Esophagus squamous epithelium (tissue), 5 donors: ENCODE measurements at places on chromosomes 6 and 20.

GRCh38 chr20:64053841-64054661 is 4.6 kb upstream of the SOX18 start:
- DNase-seq: no peak

DNA sequence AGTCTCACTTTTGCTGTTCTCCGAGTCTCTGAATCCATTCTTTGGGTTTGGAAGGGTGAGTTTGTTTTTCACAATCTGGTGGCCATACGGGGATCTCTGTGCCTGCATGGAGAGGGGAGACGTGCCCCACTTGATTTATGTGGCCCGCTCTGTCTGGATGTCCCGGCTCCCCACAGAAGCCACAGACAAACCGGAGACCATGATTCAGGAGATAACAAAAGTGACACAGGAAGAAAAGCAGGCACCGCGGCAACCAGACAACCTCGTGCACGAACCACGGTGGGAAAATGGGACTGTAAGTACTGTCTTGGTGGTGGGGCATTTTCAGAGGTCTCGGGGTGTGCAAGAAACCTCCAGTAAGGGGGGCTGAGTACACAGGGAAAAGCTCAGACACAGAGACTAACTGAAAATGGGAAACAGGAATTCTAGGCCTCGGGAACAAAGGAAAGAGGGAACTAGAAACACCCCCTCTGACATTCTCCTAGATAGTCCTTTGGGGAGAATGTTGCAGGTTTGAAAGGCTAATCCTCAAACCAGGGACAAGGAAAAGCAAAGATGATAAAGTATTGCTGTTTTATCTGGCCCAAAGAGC is 22.1 kb upstream of the ZNF318 start:
- DNase-seq: no peak

DNA sequence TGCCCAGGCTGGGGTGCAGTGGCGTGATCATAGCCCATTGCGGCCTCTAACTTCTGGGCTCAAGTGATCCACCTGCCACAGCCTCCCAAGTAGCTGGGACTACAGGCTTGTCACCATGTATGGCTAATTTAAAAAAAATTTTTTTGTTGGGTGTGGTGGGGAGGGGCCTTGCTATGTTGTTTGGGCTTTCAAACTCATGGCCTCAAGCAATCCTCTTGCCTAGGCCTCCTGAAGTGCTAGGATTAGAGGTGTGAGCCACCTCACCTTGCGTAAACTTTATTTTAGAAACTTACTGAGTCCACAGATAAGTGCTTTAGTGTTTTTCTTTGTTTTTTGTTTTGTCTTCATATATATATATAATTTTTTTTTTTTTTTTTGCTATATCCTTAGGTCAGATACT is 9.1 kb downstream of the SMAP1 start:
- no peak for DNase-seq

DNA sequence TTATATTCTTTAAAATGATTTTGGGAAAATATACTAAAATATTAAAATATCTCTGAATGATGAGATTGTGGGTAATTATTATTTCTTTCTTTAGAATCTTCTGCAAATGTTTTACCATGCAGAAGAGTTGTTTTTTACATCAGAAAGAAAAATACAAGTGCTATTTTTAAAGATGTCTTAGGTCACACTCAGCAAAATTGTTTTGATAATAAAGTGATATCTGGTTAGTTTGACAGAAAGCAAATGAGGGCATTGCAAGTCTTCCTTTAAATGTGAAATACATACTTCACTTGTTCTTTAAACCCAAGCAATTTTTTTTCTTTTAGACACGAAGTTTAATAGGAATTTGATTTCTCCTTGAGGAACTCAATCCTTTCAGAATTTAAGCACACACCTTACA is 43.6 kb upstream of the STXBP5 start:
- DNase-seq: no peak

DNA sequence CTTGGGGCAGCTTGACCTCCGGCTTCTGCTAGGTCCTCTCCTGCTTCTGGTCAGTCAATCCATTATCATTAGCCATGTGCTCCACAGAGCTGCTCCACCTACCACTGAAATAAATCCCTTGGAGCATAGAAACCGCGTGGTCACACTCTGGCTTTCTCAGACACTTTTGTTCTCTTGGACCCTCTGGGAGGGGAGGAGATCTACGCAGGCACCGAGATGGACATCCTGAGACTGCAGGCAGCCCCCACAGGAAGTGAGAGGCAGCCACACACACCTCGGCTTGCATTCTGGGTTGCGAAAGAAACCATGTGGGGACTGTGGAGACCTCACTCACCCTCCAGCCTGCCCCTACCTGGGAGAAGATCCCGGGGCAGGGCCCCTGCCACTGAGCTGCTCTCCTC is 79.5 kb downstream of the FYN start:
- no peak for DNase-seq

- no peak for DNase-seq
These were observed 76.0 kb downstream of the THBS2 start for GRCh38 chr6:169177516-169178166.

GRCh38 chr6:818196-818595 is 125.3 kb upstream of the EXOC2 start:
- no peak for DNase-seq

DNA sequence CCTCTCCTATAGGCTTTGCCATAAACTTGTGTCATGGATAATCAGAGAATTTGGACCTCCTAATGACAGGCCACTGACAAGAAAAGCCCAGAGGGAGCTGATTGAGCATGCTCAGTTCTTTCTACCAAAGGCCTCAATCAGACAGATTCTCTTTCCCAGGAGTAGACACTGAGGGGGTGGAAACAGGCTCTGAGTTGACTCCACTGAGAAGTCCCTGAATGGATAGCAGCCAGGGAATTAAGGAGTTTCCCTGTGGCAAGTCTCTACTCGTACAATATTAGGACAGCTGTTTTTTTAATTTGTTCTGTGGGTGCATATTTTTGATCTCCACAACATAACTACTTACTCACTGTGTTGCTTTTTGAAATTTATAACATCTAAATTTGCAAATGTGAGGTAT is 63.3 kb downstream of the SLC16A10 start:
- no peak for DNase-seq

DNA sequence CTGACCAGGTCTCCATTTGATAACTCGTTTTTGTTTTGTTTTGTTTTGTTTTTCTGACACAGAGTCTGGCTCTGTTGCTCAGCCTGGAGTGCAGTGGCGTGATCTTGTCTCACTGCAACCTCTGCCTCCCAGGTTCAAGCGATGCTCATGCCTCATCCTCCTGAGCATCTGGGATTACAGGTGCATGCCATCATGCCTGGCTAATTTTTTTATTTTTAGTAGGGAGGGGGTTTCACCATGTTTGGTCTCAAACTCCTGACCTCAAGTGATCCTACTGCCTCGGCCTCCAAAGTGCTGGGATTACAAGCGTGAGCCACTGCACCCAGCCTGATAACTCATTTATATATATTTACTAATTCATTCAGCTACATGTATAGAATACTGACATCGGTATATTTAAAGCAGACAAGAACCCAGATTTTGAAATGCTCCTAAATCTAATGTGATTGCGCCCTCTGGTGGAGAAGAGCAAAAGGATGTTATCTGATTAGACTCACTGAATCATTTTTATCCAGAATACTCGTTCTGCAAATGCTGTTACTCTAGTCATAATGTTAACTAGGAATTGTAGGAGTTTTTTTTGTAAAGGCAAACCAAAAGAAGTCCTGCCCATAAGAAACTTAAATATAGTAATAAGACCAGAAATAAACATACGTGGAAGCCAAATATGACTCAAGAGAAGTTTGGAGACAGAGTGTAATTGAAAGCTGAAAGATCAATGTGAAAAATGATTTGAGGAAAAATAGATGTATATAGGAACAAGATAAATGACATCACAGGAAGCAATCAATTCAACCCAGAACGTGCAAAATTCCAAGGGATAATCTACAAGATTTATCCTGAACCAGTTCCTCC is 5.3 kb upstream of the COL12A1 start:
- no peak for DNase-seq

GRCh38 chr6:1970151-1970561 is 275.2 kb downstream of the GMDS start:
- DNase-seq: no peak

- DNase-seq: no peak
These were observed 122.6 kb upstream of the IFNGR1 start for GRCh38 chr6:137341681-137342195.

GRCh38 chr20:37160683-37161082 is 18.4 kb upstream of the RPN2 start:
- DNase-seq: no peak

- DNase-seq: no peak
These were observed 44.2 kb downstream of the MAFB start for GRCh38 chr20:40644863-40645262.

DNA sequence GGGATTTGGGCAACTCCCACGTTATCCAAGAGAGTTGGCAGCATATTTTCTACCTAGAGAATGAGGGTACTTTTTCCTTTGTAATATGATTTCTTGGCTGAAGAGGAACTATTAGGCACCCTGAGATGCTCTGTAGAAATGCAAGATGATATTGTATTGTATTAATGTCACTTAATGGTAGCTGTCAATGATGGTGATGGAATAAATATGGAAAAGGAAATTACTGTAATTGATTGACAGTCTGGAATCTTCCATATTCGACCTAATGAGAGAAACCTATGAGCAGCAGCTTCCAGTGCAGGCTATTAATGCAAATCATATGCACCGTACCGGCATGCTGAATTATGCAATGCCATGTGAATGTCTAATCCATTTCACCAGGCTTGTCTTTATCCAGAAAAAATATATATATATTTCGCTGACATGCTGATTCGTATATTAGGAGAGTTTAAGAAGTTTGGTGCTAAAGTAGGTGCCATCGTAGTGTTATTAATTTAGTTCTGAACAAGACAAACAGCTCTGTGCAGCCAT is 494.2 kb upstream of the JARID2 start:
- DNase-seq: no peak

GRCh38 chr6:150616586-150616985 is 16.9 kb downstream of the PLEKHG1 start:
- no peak for DNase-seq

DNA sequence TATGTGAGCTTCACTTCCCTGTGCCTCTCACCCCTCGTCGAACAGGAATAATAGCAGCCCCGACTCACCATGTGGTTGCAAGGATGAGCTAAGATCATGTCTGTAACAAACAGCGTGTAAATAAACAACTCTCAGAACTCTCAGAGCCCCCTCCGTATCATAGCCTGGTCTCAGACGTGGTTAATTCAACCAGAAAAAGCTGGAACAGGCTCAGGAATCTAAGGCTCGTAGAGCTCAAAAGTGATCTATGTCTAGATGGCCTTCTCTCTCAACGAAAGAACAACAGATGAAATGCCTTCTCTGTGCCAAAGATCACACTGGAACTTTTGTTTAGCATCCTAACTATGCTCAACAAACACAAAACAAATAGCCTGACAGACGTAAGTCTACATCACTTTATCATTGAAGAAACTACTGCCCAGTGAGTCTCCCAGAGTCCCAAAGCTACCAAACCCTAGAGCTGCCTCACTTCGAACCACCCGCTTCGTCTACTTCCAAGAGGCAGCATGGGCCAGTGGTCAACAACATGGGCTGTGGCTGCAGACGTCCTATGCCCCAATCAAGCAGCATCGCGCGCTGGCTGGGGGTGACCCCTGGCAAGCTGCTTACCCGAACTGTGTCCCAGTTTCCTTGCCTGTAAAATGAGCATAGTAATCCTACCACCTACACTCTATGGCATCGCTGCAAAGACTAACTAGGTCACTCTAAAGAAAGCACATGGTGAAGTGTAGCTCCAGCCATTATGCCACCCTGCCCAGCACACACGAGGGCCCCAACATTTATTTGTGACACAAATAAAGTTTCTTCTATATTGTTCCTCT is 35.1 kb downstream of the NFATC2 start:
- no peak for DNase-seq

DNA sequence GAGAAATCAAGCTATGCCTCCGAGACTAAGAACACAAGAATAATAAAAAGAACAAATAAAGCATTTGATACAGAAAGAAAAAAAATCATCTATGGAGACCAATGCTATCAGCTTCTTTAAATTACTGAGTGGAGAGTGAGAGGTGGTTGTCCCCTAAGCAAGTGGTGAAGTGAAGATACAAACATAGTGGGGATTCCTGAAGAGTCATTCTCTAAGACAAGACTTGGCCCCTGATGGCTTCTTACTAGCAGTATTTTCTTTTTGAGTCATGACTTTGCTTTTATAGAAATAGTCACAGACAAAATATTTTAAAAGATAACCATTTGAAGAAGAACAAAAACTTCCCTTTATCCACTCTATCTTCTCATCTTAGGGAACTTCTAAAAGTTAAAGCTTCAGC is 261.4 kb upstream of the PRDM1 start:
- DNase-seq: no peak

DNA sequence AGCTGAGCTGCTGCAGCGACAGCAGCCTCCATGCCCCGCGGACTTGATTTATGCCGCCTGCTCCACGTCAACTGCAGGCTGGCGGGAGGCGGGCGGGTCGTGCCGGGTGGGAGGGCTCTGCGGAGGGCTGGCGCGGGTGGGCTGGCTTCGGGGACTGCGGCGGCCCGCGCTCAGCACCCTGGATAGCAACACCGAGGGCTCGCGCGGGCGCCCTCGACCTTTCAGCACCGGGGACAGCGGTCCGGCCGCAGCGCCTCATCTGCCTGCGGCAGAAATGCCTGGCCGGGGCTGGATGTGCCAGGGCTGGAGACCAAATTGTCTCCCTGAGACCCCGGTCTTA is 792 bp downstream of the SNAP25 start:
- no peak for DNase-seq

DNA sequence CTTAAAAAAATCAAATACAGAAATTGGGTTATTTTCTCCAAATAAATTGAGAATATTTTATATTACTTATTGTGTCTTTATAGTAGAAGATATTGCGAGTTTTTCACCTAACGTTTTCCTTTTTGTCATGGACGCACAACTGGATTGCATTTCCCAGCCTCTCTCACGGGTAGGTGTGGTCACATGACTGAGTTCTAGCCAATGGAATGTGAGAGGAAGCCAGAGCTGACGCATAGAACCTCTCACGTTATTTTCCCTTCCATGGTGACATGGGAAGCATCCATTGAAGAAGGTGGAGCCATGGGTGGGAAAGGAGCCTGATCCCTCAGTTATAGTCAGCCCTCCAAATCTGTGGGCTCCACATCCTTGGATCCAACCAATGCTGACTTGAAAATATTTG is 155.9 kb upstream of the UST start:
- no peak for DNase-seq

GRCh38 chr20:61444637-61445036 is 192.6 kb downstream of the CDH4 start:
- DNase-seq: no peak
